ENCODE measurements at places on chromosomes 6 and 20.

GRCh38 chr6:17986656-17987446, 584 bp downstream of the KIF13A start:
- no peak for DNase-seq

GRCh38 chr6:101203664-101204063, 189.8 kb upstream of the GRIK2 start:
- DNase-seq: no peak

DNA sequence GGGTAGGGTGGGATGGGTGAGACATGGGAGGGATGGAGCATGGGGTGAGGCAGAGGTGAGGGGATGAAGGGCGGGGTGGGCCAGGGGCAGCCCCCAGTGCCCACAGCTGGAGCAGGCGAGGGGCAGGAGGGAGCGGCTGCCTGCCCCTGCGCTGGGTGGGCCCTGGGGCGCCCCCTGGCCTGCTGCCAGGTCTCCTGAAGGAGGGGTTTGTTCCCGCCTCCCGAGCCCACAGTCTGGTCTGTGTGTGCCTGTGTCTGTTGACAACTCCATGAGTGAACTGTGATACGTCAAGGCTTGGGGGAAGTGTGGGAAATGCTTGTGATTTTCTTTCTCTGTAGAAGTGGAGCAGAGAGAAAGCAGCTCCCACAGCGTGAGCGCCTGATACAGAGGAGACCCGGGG, 10.9 kb upstream of the MRGBP start:
- no peak for DNase-seq

- DNase-seq: no peak
Observed at GRCh38 chr20:46423882-46424482, 17.6 kb upstream of the ELMO2 start.

DNA sequence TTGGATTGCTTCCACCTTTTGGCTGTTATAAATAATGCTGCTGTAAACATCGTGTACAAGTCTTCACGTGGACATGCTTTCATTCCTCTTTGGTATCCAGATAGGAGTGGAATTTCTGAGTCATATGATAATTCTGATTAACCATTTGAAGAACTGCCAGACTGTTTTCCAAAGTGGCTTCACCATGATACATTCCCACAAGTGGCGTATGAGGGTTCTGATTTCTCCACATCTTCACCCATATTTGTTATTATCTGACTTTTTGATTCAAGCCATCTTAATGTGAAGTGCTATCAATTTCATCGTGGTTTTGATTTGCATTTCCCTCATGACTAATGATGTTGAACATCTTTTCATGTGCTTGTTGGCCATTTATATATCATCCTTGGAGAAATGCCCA, 2.9 kb upstream of the SNRPB start:
- no peak for DNase-seq
